Stimulated activated CD8-positive, alpha-beta memory T cell treated with anti-CD3 and anti-CD28 coated beads, Interleukin-7, amount 100 ng/mL, for 48 hours (primary cell): ENCODE measurements at places on chromosomes 3 and 15.

GRCh38 chr3:119530456-119530855, 29.0 kb downstream of the CD80 start:
- DNase-seq, result no peak

DNA sequence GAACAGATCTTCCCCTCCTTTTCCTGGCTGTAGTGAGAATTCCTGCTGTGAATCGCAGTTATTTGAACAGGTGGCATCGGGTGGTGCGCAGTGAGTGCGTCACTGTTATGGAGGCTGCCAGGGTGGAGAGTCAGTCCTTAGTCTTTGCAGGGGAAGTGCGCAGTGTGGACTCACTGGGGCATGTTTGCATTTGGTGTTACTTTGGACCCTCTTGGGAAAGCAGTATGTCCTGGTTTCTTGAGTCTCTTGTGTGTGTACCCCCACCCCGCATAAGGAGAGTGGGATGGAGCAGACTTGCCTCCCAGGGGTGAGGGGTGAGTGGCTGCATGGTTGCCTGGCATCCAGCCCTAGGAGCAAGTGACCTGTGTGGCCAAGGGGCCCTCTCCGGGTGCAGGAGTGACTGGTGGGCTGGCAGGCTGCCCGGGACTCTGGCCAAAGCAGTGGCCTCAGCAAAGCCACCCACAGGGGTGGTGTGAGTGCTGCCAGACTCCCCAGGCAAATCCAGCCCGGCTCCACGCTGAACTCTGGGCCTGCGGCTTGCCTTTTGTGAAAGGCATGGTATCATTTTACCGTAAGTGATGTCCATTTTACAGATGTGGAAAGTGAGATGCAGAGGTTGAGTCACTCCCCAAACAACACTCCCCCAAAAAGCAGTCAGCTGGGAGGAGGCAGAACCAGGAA, 46.4 kb downstream of the DNASE1L3 start:
- no peak for DNase-seq

GRCh38 chr3:43909149-43909548, 218.4 kb downstream of the ABHD5 start:
- DNase-seq, result no peak

DNA sequence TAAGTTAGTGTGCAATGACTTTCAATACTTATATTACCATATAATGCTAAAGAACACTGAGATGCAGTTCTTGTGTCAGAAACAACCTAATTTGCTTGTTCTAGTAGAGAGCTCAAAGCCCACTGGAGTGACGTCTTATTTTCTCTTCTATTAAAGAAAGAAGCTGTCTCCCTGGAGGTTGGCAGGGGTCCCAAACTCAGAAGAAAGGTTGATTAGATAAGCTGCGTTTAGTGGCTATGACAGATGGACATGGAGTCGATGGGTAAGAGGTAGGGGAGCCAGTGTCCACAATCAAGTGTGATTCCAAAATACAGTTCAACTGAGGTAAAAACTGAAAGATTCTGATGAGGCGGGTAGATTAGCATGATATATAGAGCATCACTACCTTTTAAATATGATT, 363.6 kb downstream of the NLGN1 start:
- DNase-seq, result no peak

DNA sequence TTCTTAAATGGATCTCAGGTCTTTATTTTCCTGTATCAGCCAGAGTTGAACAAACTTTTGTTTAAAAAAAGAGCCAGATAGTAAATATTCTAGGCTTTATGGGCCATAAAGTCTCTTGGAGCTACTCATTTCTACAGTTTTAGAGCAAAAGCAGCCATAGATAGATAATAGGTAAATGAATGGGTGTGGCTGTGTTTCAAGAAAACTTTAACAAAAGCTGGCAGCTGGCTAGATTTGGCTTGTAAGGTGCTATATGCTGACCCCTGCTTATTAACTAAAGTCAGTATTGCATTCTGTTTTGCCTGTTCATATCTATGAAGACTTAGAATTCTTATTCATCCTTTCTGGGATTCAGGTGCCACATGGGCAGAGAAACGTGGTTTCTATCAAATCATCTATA, 29.0 kb downstream of the MFN1 start:
- DNase-seq, result no peak

GRCh38 chr3:138389841-138390581, 41.6 kb downstream of the MRAS start:
- DNase-seq, result no peak

- no peak for DNase-seq
These were observed 39.5 kb upstream of the FMN1 start for GRCh38 chr15:33234020-33234461.

- DNase-seq, result no peak
These were observed 2.8 kb downstream of the UBE2E1 start for GRCh38 chr3:23808525-23808924.

GRCh38 chr15:73930371-73930770, 4.1 kb downstream of the LOXL1 start:
- DNase-seq, result no peak

DNA sequence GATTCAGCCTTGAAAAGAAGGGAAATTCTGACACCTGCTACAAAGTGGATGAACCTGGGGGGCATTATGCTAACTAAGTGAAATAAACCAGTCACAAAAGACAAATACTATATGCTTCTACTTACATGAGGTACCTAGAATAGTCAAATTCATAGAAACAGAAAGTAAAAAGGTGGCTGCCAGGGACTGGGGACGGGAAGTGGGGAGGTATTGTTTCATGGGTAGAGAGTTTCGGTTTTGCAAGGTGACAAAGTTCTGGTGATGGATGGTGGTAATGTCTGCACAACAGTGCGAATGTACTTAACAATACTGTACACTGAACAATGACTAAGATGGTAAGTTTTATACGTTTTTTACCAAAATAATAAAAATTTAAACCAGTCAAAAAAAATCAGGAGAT, 4.8 kb downstream of the IDH2 start:
- DNase-seq, result no peak

DNA sequence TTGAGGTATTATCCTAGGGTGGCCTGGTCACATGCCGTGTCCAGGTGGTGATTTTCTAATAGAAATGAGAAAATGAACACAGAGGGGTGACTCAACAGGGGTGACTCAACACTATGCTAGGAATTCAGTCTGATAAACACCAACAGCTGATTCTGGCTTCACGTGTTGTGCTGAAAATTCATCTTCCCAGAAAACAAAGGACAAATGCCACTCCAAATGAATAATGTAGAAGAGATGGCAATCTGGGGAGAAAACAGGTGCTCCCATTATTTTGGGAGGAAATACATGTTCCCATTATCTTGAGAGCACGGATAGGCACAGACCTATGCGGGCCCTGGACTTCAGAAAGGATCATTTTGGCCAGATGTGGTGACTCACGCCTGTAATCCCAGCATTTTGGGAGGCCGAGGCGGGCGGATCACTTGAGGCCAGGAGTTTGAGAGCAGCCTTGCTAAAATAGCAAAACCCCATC, 101.2 kb upstream of the MEX3B start:
- no peak for DNase-seq

DNA sequence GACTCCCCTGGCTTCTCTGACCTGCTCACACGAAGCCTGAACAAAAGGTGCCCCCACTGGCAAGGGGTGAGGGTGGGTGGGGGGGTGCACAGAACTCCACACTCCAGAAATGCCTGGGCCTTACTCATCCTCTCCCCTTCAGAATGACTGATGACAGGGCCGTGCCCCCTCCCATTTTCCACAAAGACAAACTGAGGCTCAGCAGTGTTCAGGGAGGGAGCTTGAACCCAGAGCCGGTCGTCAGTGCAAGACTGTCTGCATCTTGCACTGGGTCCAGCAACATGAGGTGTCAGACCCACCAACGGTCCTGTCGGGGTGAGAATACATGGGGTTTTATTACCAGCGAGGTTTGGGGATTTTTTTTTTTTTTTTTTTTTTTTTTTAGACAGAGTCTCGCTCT, 15.3 kb downstream of the IGDCC3 start:
- DNase-seq, result no peak

GRCh38 chr3:149291178-149291577, 42.3 kb downstream of the TM4SF18 start:
- DNase-seq, result no peak

GRCh38 chr15:73751899-73752805, 999 bp downstream of the INSYN1 start:
- no peak for DNase-seq

- no peak for DNase-seq
These were observed 63.8 kb downstream of the GTPBP8 start for GRCh38 chr3:113054552-113054951.

- DNase-seq, result no peak
These were observed 71.5 kb downstream of the GSK3B start for GRCh38 chr3:120022729-120023128.

GRCh38 chr3:72134989-72135451, 350.1 kb upstream of the PROK2 start:
- no peak for DNase-seq

GRCh38 chr3:29281344-29282241, 722 bp downstream of the RBMS3 start:
- no peak for DNase-seq

- DNase-seq, result no peak
These were observed 141.4 kb downstream of the TP63 start for GRCh38 chr3:189772584-189772983.

DNA sequence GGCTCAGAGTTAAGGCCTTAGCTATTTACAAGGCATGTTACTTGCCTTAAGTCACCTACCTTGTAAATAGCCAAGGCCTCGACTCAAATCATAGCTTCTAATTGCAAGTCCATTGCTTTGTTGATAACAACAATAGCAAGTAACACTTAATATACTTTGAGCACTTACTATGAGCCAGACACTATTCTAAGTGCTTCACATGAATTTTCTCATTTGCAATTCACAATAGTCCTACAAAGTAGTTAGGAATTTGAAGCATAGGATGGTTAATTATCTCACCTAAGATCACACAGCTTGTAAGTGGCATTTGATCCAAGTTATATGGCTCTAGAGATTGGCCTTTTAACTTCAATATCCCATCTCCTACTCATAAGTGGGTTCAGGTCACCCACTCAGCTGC, 28.4 kb downstream of the SLC9A9 start:
- DNase-seq, result no peak

- DNase-seq, result no peak
These were observed 50.9 kb downstream of the CEP63 start for GRCh38 chr3:134536781-134537180.

GRCh38 chr15:57861034-57861638, 154.6 kb downstream of the POLR2M start:
- no peak for DNase-seq

- no peak for DNase-seq
These were observed 215.2 kb upstream of the PRICKLE2 start for GRCh38 chr3:64440498-64440897.

DNA sequence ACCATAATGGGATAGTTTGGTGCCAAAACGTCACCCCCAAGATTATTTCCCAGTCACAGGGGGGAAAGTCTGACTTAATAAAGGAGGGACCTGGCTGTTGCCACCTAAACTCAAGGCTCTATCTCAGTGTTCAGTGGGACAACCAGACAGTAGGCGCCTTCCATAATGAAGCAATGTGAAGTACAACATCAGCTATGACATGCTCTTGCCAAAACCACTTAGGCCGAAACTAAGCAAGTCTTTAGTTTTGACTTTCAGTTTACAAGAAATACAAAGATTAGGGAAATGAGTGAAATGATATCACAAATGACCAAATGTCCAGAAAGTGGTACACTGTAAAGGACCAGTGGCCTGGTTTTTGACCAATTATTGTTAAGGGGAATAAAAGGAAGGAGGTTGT, 32.9 kb downstream of the SOX14 start:
- DNase-seq, result no peak

DNA sequence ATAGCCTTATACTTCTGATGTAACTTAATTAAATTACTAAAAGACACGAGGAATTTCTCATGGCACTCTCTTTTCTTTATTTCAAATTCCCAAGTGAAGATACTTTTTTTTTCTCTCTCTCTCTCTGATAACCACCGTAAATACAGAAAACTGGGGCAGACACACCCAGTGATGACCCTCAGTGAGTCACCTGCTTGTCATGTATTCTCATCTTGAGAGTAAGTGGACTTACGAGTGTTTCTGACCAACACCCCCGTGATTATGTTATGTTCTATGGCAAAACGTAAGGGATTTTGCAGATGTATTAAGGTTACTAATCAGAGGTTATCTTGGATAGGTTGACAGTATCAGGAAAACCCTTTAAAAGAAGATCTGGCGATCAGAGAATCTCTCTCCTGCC, 348.8 kb upstream of the ZNF717 start:
- no peak for DNase-seq

DNA sequence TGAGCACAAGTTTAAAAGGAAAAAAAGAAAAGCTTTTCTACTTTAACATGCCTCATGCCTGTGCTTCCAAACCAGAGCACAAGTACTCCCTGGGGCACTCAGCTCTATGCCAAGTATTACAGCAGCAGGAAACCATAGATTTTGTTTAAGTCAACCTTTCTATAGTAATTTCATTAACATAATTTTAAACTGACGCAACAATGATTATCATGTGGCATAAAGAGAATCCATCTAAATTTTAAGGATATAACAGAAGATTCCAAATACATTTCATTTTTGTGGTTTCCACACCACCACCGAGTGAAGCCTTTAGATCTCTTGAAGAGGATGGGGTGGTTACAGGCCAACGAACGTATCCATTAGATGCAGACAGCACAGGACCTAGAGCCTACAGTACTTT, 112.1 kb downstream of the TNIK start:
- DNase-seq, result no peak

DNA sequence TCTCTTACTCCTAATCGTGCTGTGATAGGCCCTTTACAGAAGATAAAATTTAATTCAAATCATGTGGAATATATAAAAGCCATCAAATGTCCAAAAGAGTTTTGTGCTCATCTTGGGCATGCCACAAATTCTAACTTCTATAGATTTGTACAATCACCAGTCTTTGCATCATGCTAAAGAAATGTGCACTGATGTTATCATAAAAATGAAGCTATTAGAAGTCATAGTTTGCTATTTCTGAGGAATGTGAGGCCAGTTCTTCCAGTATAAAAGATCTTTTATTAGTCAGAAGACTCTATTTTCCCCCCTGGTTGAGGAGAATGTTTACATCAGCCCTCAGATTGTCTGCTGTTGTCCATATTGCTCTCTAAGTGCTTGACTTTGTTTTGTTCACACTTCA, 2.1 kb upstream of the ANXA2 start:
- DNase-seq, result no peak

GRCh38 chr3:66661628-66662027, 160.8 kb upstream of the LRIG1 start:
- DNase-seq, result no peak

GRCh38 chr3:50189274-50189673, 2.1 kb upstream of the GNAT1 start:
- no peak for DNase-seq

DNA sequence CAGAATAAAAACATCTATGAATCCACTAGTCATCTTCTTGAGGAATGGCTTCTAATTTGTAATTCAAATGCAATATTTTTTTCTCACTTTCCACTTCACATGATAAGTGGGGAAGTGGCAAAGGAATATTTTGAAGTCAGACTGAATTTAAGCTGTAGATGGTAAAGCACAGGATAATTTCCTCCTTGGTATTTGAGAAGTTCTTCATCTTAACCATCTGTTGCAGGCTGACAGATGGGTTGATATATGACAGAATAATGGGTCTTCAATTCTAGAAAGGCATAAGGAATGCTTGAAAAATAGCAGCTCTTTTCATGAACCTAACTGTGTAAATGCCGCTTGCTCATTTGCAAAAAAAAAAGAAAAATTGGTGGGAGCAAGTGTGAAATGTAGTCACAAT, 66.5 kb upstream of the SNTN start:
- no peak for DNase-seq

- DNase-seq, result no peak
These were observed 5.4 kb downstream of the TMEM43 start for GRCh38 chr3:14130230-14130629.
